ENCODE measurements at places on chromosomes 7 and 10.
A peak's percentile ranks its signal among the peaks of the same experiment; 100 is the strongest.

GRCh38 chr10:121288864-121289661 lies 309.2 kb downstream of the FGFR2 start:
- no peak for ATAC-seq

DNA sequence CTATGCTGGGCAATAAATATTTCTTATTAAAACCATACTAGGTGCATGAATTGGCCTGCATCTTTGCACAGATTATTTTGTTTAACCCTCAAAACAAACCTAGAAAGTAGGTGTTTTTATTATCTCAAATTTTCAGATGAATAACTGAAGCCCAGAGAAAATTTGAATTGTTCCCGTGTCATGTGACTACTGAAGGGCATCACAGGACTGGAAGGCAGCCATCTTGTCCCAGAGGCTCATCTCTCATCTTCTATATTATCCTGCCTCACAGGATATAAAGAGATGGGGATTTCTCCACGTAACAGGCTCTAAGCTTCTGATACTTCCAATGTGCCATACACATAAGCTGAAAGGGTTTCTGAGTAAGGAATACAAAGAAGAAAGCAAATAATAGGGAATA lies 84.0 kb upstream of the ODAD2 start:
- no peak for ATAC-seq

- ATAC-seq: no peak
Observed at GRCh38 chr10:102396730-102397151, 1.2 kb downstream of the NFKB2 start.

GRCh38 chr10:21300551-21300950 lies 224.9 kb downstream of the SKIDA1 start:
- no peak for ATAC-seq

GRCh38 chr10:31582365-31583052 lies 263.5 kb downstream of the ZEB1 start:
- ATAC-seq: no peak

DNA sequence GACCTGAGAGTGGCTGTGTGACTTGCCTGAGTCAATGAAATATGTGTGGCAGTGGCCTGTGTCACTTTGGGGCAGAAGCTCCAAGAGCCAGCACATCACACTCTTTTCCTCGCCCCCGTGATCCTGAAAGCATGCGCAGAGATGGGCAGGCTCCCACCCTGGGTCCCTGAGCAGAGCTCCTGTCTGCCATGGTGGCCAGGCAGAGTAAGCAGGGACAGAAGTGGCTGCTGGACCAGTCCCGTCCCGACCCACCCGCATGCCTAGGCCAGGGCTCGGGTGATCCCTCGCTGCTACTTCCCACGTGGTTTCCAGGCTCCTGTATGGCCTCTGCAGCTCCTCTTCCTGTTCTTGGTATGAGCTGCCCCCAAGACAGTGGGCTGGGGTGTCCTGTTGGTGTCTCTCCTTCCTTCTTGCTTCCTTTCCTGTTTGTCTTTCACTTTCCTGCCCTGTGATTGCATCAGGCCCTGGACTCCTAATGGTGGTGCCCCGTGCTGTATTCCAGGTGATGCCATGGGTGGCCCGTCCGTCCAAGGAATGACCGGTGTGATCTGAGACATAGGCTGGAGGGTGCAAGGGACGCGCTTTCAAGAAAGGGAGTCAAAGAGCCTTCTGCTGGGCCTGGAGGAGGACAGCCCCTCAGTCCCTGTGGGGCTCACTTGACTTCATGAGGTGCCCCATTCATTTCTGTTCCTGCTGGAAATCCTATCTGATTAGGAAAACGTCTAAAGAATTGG lies 71.4 kb upstream of the SHH start:
- ATAC-seq: no peak

- ATAC-seq: no peak
Observed at GRCh38 chr10:3639546-3639945, 145.5 kb downstream of the KLF6 start.

- ATAC-seq: no peak
Observed at GRCh38 chr7:133950855-133951254, 176.3 kb upstream of the LRGUK start.

DNA sequence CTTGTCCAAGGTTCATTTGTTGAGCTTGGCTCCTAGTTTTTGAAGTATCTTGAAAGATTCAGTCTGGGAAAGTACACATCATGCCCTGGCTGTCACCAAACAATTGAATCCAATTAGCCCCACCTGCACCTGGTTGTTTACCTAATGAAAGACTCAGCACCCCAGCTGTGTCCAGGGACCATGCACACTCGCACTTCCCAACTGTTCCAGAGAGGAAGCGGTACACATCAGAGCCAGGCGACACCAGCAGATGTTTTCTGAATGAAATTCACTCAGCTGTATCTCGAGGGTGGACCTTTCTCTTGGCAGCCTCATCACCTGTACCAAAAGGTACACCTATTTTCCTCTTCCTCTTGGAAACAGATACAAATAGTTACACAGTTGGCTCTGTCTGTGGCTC lies 216.4 kb upstream of the LRGUK start:
- ATAC-seq: no peak

DNA sequence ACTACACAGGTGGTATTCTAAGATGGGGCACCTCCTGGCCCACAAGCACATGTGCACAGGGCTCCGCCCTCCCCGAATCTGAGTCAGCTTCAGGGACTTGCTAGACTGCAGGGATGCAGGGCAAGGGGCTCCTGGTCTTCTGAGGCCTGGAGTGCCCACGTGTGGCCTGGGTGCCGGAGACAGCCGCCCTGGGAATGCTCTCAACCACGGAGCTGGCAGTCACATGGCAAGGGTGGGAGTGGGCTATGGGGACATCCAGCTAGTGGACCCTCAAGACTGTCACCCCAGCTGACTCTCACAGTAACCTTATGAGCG lies 42.7 kb downstream of the CFAP46 start:
- ATAC-seq: no peak

DNA sequence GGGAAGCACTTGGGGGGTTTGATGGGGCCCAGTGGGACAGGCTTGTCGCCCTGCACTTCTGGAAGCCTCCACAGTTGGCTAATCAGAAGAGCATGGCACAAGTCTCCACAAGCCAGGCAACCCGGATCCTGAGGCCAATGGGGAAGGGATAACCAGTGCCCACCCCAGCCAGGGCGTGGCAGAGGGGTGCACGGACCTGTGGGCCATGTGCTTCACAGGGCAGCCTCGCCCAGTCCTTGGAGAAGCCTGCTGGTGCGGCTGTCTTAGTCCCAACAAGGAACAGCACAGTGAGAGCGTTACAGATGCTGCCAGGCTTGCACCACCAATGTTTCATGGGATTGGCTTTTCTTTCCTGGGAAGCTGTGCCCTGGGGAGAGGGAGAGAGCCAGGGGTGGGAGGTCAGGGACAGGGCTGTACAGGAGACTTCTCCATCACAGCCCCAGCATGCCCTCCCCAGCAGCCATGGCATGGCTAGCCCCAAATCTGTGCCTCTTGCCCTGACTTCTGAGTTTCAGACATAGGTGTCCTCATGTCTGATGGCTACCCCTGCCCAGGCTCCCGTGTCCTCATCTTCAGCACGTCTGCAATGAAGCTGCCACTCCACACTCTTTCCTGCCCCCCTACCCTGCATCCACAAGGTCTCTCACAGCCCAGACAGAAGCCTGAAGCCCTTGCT lies 116.0 kb downstream of the PTPN20 start:
- no peak for ATAC-seq

DNA sequence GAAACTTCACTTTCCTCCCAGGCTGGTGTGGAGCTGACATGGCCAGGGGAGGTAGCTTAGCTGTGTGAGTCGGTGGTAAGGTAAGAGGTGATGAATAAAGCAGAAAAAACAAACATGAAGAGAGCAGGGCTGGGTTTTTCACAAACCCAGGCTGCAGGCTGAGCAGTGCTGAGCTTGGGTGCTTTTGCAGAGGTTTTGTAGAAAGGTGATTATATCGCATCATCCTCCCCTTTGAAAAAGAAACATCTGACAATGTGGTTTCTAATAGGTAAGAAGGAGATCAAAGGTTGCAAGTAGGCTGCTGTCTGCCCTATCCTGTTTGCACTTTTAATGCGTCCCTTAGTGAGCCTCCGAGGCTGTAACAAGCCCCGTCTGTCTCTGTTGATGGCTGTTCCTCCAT lies 69.6 kb upstream of the GRM8 start:
- peak; percentile 92 for ATAC-seq

DNA sequence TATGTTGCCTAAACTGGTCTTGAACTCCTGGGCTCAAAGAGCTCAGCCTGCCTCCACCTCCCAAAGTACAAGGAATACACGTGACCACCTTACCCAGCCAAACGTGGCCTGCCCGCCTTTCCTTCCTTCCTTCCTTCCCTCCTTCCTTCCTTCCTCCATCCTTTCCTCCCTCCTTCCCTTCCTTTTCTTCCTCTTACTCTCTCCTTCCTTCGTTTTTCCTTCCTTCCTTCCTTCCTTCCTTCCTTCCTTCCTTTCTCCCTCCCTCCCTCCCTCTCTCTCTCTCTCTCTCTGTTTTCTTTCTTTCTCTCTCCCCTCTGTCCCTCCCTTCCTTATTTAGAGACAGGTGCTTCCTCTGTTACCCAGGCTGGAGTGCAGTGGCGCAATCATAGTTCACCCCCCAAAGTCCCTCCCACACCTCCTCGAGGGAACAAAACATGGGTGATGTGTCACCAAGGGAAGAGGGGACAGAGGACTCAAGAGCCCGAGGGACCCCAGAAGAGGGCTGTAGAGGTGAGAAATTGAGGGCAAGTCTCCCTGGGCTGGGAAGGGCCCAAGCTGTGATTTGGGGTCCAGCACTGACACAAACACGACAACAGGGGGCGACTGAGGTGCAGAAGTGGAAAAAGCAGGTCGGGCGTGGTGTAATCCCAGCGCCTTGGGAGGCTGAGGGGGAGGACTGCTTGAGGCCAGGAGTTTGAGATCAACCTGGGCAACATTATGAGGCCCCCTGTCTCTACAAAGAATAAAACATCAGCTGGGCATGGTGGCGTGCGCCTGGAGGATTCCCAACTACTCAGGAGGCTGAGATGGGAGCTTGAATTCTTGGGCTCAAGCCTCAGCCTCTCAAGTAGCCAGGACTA lies 28.1 kb downstream of the EPHB4 start:
- peak; percentile 54 for ATAC-seq

DNA sequence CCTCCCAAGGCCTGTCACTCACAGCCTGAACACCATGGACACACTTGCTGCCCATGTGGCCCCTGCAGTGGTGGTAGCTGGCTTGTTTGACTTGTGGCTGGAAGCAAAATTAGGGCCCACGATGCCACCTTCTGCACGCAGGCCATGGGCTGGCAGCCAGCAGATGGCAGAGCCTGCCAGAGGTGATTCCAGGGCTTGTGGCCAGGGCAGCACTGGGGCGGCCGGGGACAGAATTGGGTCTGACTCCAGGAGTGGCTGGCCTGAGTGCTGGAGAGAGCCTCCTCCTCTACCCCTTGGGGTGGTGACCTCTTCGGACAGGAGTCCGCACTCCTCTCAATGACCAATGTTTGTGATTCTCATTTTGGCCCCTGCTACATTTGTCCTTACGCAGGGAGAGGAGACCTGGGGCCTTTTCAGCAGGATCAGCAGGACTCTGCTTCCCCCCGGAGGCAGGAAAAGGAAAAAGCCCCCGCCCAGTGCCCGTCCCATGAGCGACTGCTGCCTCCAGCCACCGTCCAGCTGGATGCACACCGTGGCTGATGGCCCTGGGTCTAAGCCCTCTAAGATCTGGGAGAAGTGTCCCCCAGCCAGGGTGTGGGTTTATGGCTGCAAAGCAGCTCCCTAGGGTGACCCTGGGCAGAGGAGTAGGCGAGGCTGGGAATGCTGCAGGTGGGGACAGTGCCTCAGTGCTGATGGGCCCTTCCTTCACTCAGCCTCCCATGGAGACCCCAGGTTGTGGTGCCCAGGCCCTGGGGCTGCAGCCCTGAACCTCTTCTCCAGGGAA lies 26.5 kb downstream of the DNAJB12 start:
- ATAC-seq: peak; percentile 0

DNA sequence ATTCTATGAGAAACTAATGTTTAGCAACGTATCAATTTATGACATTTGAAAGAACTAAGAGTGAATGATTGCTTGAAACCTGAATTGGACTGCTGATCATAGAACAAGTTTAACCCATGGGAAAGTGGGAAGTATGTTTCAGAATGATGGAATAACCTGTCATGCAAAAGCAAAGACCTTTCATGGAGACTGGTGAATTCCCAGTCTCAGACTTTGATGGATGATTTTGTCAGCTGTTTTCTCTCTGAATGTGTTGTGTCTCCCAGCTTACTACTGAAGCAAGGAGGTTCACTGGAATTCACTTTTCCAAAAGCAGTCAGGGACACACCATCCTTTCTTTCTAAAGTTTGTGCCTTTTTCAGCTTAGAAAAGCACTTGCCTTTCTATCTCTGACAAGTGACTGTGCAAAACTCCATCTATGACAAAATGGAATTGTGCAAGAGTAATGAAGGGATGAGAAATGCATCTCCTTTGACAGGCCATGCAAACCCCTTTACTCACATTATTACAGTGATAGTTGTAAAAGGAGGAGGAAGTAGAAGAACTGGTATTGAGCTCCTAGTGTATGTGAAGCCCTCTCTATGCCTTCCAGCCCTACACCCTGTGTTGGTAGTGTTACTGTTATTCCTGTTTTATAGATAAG lies 176.1 kb downstream of the PRKG1 start:
- no peak for ATAC-seq

DNA sequence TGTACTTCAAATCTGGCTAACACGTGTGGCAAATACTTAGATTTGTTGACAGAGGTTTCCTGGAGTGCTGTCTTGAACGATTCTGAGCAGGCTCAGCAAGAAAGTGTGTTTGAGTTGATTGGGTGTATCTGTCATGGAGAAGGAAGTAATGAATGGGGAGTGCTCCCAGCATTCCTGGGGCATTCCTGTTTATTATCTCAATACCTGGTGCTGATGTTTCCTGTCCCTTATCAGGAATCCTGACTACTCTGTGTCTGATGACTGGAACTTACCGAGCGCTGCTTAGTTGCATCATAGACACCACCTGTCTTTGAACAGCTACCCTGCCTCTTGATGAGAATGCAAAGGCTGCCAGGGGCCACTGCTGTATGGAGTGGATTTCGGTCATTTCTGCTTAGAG lies 41.0 kb upstream of the TMEM248 start:
- ATAC-seq: no peak

- no peak for ATAC-seq
Observed at GRCh38 chr7:550881-551614, 31.4 kb upstream of the PDGFA start.

GRCh38 chr10:24958721-24959381 lies 6.4 kb upstream of the PRTFDC1 start:
- ATAC-seq: no peak

GRCh38 chr7:94109556-94109955 lies 105.4 kb upstream of the BET1 start:
- ATAC-seq: no peak

DNA sequence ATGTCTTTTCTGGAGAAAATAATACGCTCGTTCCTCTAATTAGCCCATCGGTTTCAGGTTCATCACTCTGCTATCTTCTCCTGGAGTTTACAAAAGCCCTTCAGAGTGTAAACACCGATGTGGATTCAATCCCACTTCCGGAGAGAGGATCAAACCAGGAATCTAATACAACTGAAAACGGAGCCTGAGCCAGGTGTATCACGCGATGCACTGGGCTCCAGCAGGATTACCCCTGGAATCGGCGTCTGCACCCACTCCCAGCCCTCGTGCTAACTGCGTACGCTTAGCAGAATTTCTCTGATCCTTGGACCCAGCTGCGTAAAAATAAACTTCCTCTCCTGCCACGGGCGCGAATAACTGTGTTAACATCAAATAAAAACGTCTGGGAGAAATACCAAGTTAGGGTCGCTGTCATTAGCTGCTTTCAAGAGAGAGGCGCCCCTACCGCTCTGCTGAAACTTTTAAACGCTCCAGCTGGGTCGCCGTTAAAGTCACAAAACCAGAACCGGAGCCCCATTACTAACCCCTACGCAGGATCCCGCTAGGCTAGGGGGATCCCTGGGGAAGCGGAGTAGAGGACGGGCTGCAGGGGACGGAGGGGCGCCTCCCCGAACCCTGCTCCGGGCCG lies 502 bp downstream of the ZNF3 start:
- no peak for ATAC-seq

All from activated T-helper 17 cell treated with anti-CD3 and anti-CD28 coated beads, Interleukin-2, amount 50 U/mL, for 72 hours (primary cell).